ENCODE measurements at places on chromosomes 5 and 9.

GRCh38 chr9:106648799-106649198 lies 214.2 kb upstream of the ZNF462 start:
- DNase-seq: no peak

DNA sequence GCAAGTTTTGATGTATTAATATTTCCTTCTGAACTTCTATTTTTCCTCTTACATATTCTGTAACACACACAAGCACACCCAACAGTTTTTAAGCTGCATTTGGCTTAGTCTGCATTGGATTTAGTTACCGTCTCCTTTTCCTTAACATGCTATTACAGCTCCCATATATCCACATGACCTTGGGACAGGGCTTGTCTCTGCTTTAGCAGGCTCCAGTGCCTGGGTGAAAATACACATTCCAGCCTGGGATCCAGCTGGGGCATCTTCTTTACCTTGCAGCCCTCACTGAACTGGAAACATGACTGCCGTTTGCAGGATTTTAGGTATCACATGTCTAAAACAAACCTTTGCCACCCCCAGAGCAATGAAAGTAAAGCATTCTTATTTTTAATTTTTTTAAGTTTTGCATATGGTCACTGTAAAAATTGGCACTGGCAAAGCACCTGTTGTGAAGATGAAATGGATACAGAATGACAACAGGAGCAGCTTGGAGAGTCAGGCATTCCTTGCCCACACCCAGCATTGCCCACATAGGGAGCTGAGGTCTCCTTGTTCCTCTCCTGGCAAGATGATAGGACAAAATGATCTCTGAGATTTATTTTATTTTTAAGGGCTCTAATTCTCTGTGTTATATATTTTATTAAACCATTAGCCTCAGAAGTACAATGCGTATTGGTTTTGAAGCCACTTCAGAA lies 4.0 kb downstream of the GADD45G start:
- no peak for DNase-seq

DNA sequence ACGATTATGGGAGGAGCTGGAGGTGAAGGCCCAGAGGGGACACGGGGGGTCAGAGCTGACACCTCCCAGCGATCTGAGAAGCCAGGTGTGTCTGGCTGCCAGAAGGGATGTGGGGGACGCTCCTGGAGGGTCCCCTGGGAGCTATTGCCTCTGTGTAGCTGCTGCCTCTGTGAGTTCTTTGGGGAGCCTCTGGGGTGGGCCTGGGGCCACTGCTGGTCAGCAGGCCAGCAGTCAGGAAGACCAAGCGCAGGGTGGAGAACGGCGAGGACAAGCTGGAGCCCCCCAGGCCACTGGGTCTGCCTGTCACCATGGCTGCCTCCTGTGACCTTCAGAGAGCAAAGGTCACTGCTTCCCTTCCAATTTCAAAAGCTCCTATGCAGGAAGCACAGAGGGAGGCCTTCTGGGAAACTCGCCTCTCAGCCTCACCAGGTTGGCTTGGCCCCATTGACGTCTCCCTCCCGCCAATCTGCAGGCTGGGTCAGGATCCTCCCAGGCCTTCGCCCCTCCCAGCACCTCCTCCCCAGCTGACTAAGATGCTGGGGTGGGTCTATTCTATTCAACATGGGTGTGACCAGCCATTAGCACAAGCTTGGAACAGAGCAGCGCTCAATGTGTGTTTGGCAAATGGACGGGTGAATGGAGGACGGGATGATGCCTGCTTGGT lies 126.4 kb downstream of the GAPVD1 start:
- no peak for DNase-seq

GRCh38 chr5:134129411-134130238 lies 15.1 kb downstream of the TCF7 start:
- DNase-seq: no peak

DNA sequence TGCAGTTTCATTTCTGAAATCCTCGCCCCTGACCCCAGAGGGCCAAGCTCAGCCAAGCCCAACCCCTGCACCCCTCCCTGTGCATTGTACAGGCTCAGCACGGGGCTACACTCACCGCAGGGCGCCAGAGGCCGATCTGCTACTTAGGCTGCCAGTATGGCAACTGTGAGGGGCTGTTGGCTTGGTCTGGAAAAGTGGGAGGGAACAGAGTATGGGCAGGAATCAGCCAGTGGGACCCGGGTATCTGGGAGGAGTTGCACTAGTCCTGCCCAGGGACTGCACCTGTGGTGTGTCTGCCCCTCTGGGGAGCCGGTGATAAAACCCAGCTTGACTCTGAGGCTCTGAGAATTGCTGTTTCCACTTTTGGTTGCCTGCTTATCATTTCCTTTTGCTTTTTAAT lies 167.4 kb upstream of the KIF2A start:
- no peak for DNase-seq

DNA sequence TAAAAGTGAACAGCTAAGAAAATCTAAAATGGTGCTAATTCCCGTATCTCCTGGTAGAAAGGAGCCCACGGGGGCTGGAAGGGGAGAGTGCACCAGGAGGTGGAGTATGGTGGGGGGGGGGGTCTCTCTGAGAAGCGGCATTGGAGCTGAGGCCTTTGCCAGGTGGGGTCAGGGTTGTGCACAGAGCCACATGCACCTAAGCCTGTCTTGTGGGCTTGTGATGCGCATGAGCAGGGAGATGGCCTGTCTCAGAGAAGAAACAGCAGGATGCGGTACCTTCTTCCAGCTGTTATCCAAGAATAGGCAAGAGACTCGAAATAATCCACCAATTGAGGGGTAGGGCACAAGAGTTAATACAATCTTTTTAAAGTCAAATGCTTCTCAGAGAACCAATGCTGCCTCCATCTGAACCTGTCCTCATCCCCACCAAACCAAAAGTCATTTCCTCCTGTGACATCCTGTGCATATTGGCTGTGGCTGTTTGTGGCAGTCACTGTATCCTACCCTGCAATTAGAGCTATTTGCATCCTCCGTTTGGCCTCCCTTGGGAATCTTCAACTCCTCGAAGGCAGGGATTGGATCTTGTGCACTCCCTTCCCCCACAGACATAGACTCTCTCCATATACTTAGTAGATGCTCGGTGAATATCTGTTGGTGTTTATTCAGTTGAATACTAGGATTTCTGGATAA lies 45.4 kb downstream of the FGF1 start:
- DNase-seq: no peak

DNA sequence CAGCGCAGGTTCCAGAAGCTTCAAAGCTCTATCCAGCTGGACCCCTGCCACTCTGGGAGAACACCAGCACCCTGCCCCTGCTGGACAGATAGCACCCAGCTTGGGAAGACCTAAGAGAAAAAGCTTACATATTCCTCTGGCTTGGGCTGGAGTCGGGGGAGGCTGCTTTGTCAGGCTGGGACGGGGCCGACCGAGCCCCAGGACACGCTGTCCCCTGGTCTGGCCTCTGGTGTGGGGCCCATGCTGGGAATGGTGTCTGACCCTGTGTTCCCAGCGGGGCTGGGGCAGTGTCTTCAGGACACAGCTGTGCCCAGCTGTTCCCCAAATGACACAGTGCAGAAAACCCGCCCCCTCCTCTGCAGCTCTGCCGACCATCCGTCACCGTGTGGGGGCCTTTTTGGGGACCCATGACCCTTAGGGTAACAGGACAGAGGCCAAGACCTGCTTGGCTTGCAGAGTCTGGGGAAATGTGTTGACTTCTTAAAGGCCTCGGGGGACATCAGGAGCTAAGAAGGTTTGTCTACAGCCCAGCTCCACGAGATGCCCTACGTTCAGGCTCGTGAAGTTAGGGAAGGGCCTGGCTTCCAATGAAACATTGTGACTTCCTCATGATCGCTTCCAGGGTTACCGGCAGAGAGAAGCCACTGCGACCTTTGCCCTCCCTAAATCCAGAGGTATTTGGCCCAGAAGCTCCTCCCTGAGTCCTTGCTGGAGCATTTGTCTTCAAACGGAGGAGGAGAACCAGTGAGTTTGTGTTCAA lies 20.4 kb upstream of the SLC2A6 start:
- DNase-seq: no peak

- DNase-seq: no peak
Measured at GRCh38 chr9:81616141-81616540, 73.2 kb downstream of the TLE1 start.

Data from NCI-H460 (cell line).